ENCODE measurements at places on chromosomes 2 and 18. TPM values are rescaled to one million over a fixed set of nuclear protein-coding genes. Genes with fewer than 3 reads are reported as not detected.
A peak's percentile ranks its signal among the peaks of the same experiment; 100 is the strongest.

The GPR17 gene
- polyA plus RNA-seq = 3.2 TPM

The CLEC4F gene
- 0.36 TPM for polyA plus RNA-seq

The HSPE1 gene
- polyA plus RNA-seq = 99.7 TPM

The OSBPL6 gene
- 6.2 TPM for polyA plus RNA-seq

The ADD2 gene
- 7.3 TPM for polyA plus RNA-seq

The IL36A gene
- polyA plus RNA-seq = not detected

DNA sequence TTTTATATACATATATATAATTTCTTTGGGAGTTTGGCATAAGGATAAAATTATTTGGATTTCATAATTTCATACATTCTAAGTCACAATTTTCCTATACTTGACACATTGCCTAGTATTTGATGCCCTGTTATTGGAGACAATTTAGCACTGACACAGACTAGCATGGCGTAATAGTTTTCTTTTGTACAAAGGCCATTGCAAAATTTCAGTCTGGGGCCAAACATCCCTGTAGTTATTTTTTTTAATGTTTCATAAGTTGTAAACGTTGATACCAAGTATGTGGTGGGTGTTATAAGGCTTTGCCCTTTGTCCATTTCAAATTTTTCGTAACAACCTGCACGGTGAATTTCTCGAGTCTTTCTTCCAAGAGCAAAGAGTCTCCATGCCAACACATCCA, 95.7 kb upstream of the NRP2 start:
- no peak for DNase-seq

DNA sequence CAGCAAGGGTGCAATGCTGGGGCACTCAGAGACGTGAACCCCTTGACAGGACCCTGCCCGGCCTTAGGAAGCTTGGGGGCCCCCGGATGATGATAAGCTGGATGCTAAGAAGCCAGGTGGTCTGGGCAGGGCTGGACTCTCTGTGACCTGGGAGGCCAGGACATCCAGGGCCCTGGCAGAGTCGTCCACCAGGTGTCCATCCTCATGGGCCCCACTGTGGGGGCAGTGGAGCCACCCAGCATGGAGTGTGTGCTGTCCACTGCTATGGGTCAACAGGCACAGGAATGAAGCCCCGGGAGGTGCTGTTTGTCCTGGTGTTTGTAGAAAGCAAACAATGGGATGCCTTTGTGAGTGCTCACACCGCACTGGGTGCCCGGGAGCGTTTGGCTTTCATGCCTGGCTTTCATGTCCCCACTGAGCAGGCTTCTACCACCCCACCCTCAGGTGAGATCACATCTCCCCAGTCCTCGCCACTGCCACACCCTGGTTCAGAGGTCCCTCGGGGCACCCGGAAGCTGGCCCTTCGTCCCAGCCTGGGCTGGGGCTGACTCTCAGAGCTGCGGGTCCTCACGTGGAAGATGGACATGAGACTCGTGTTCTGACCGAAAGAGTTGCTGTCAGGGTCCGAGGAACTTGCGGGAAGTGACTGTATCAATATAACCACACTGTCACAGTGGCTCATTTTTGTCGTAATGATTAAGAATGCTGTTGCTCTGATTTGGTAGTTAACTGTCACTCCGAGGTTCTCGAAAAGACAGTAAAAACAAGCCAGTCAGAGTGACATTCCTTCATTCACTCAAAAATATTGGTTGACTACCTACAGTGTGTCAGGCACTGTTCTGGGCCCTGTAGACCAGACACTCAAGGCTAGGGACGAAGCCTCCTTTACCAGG, 53.3 kb downstream of the INHBB start:
- no peak for DNase-seq

DNA sequence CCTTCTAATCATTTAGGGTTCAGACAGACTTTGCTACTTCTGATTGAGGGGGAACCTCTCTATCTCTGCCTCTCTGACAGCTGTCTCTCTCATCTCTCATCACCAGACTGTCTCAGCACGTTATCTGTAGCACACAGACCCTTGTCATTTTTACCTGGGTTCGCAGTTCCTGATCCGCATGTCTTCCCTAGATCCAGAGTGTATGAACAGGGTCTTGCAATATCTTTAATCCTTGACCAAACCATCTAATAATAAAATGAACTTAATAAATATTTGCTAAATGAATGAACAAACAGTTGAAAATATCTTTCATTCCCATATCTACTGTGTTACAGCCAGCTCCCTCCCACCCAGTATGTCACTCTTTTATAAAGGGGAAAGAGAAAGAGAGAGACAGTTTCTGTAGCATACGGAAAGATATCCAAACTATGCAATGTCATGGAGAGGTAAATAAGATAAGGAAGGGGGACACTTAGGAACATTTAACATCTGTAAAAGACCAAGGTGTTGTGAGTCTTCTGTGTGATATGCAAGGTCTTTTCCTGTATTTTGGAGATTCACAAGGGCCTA, 507.6 kb downstream of the SUCLG1 start:
- no peak for DNase-seq

DNA sequence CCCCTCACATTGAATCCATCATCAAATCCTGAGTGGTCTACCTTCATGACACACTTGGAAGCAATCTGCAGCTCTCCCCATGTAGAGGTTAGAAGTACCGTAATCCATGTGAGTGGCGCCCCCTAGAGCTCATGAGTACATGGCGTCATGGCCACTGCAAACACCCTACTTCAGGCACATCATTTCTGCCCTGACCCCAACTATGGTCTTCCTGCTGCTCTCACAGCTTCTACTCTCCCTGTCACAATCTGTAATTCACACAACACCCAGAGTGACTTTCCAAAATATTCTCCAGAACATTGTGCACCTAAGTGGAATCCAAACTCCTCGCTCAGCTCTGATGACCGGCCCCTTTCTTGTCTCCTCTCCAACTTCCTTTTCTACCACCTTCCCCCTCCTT, 141.9 kb downstream of the ANKRD44 start:
- DNase-seq = no peak

DNA sequence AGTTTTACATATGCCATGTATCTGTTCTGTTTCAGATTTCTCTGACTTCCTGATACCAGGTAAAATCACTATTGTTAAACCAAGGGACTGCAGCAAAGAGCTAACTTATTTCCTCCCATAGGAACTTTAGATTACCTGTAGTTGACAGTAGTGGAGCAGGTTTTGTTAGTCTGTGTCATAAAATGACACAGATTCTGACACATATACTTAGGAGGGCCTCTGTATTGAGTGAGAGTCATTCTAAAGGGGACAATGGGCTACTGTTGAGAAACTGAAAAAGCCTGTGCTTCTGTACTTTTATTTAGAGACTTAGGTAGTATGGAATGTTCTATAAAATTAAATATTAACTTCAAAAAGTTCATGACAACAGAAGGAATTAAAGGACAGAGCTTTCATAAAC, 48.2 kb downstream of the KCMF1 start:
- DNase-seq = no peak

DNA sequence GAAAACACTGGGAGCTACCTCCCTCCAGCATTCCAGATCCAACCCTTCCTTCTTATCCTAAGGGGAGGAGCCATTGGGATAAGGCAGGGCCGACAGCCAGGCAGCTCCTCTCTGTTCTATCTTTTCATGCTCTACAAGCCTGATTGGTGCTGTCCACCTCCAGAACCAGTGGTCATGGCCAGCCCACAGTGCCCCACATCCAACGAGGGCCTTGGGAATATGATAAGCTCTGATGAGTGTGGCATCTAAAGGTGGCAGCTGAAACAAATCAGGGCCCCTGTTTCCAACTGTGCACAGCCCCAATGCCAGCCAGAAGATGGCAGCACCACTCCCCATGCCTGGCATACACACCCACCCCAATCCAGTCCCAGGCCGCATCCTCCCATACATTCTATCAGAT, 329.3 kb downstream of the C1D start:
- DNase-seq = no peak

- no peak for DNase-seq
Measured at GRCh38 chr18:74137920-74138538, 9.6 kb downstream of the FBXO15 start.

- no peak for DNase-seq
Measured at GRCh38 chr2:174730698-174731018, 33.6 kb downstream of the CHRNA1 start.

GRCh38 chr2:188870289-188870688, 103.9 kb upstream of the COL3A1 start:
- DNase-seq = no peak

GRCh38 chr2:59734743-59735142, 818.7 kb downstream of the BCL11A start:
- DNase-seq = no peak

- no peak for DNase-seq
Measured at GRCh38 chr2:102971701-102972100, 209.9 kb downstream of the TMEM182 start.

- no peak for DNase-seq
Measured at GRCh38 chr2:25976983-25977741, 5.1 kb downstream of the KIF3C start.

DNA sequence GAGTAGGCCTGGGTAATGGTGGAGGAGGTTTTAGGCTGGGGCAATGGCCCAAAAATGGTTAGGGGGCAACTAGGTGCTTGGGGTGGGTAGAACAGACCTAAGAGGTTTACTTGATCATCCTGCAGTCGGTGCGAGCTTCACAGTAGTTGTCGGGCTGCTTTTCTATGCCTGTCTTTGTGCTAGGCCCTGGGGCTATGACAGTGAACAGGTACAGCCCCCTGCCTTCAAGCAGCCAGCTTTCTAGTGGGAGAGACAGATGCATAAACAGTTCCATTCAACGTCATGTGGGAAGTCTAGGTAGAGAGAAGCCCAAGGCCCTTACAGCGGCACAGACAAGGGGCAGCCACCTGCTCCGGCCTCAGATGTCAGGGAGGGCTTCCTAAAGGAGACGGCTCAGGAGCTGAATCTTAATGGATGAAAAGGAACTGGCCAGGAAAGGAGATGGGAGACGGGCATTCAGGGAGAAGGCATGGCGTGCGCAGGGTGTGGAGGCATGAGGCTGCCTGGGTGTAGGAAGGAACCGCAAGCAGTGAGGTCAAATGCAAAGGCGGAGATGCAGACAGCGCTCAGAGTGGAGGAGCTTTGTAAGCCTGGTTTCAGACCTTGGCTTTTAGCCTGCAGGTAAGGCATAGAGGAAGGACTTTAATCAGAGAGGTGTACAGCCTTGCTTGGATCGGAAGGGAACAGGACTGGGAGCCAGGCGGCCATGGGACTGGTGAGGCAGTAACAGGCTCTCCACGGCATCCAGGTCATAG, 6.0 kb downstream of the CTIF start:
- no peak for DNase-seq

- DNase-seq = no peak
Measured at GRCh38 chr18:6719098-6719846, 10.2 kb upstream of the ARHGAP28 start.

DNA sequence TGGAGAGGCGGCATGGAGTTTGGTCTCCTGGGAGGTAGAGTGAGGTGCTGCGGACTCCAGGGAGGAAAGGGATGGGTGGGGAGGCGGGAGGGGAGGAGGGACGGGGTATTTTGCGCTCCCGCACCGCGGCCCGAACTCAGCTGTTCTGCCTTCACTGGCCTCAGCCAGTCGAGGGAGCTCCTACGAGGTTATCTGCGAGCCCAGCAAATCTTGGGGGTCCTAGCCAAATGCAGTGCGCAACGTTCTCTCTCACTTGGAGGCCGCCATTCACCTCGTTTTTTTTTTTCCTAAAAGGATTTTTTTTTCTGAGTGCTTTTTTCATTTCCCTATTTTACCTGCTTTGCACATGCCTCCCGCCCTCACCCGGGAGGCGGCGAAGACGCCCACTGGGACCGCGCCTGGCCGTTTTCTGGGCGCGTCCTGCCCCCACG, 877 bp upstream of the BCL2L11 start:
- DNase-seq = no peak

- no peak for DNase-seq
Measured at GRCh38 chr2:20449501-20450200, 2.8 kb downstream of the RHOB start.

GRCh38 chr2:218329826-218330593, 26.6 kb upstream of the CATIP start:
- DNase-seq = no peak

- peak; percentile 78 for DNase-seq
Measured at GRCh38 chr2:240557808-240558207, at the start of gene ANKMY1. Gene ANKMY1 (minus strand): TSS chr2:240557988. CDS start chr2:240557335, 653 bp downstream.

DNA sequence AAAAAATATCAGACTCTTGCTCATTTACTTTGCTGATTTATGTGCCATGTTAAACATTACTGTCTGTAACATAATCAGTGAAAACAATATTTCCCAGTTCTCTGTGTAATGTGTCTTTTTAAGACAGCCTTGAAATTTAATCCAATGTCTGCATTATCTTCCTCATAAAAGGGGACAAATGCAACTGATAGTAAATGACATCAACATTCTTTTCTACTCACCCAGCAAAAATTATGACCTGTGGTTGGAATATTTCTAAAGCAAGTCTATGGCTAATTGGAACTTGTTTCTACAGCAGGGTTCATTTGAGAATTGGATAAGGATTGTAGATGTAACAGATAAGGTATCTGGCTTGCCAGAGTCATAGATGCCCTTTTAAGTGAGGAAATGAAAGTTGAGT, 34.8 kb downstream of the C1D start:
- peak; percentile 15 for DNase-seq

GRCh38 chr18:61606068-61606660, 272.9 kb downstream of the CDH20 start:
- DNase-seq = peak; percentile 57

GRCh38 chr2:239912171-239912937, 112.8 kb downstream of the NDUFA10 start:
- no peak for DNase-seq

DNA sequence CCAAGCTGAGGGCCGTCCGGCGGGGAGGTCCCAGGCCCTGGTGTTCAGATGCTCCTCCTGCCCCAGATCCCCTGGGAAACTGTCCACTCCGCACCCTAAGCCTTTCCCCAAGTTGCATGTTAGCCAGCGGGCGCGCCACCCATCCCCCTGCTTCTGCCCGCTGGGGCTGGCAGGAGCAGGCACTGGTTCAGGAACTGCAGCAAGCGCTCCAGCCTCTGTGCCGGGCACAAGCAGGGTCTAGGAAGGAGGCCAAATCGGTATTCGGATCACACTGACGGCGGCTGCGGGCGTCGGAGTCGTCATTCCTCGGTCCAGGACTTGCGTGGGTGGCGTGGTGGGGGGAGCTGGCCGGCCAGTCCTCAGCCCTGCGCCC, 53.7 kb downstream of the FAM168B start:
- DNase-seq = no peak

- DNase-seq = peak; percentile 16
Measured at GRCh38 chr2:59885541-59885940, 667.9 kb downstream of the BCL11A start.
